ENCODE measurements at places on chromosomes 2 and 18.

DNA sequence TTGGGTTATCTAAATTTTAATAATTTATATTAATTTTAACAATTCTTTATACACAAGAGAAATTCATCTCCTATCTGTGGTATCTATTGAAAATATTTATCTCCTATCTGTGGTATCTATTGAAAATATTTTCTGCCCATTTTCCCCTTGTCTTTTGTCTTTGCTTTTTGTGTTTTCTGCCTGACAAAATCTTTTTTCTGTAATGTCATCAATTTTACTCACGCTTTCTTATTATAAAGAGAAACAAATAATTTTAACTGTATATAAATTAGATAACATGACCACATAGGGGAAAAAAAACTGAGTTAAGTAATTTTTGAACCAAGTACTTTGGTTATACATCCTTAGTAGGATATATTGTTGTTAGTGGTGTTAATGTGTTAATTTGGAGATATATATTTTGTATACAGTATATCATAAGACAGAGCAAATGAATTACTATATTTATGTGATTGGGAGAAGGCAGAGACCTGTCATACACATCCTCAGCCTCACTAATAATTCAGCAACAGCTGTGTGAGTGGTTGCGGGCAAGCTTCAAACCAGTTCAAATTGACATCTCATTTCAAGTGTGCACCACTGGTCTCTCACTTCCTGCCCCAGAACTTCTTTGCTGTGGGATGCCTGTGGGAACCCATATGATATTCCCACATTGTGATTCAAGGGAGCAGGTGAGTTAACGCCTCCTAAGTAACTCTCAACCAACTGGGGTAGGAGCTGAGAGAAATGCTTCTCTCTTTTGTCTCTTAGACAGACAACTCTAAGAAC, 292.4 kb downstream of the SP3 start:
- no peak for DNase-seq

DNA sequence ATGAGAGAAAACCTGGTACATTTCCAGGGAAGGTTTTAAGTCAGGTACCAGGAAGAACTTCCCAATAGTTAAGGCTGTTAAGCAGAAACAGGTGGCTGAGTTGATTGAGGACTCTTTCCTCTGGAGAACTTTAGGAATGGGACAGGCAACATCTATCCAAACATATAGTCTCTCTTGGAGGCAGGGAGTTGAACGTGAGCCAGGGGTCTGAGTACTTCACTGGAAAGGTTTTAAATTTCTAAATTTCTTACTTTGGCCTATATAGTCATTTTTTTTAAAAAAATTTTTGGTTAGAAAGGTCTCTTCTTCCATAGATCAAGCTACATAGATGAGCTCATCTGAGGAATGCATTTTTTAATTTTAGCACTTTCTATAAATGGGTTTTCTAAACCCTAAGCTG, 261.4 kb upstream of the TCF4 start:
- no peak for DNase-seq

- no peak for DNase-seq
These were observed 131.9 kb downstream of the TGIF1 start for GRCh38 chr18:3581890-3582289.

GRCh38 chr2:205337274-205337673, 345.0 kb upstream of the NRP2 start:
- DNase-seq, result no peak

- no peak for DNase-seq
These were observed 61.7 kb downstream of the PDCL3 start for GRCh38 chr2:100624536-100624935.

- no peak for DNase-seq
These were observed 131.2 kb downstream of the AGPS start for GRCh38 chr2:177523781-177524180.

GRCh38 chr2:218849721-218850120, 9.9 kb upstream of the WNT6 start:
- DNase-seq, result no peak

- DNase-seq, result no peak
These were observed 441.5 kb downstream of the MTX2 start for GRCh38 chr2:176710657-176711186.

DNA sequence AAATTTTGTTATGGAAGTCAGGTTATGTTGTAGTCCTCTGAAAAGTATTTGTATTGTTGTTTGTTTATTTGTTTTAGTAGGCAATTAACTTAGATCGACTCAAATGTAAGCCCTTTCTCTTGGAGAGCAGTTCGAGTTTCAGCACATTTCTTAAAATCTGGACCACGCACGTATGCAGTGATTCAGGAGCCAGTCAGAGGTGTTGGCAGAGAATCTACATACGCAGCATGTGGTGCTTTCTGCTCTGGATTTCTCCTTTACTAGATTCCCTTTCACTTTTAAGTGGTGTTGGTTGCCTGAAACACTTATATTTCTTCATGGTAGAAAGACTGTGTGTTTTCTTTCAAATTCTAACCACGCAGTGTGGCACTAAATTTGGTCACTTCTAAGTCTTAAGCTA, 773.9 kb upstream of the LRATD1 start:
- no peak for DNase-seq

- no peak for DNase-seq
These were observed 529.1 kb downstream of the IRS1 start for GRCh38 chr2:226270285-226271058.

GRCh38 chr2:59276917-59277316, 1035.8 kb upstream of the FANCL start:
- DNase-seq, result no peak

DNA sequence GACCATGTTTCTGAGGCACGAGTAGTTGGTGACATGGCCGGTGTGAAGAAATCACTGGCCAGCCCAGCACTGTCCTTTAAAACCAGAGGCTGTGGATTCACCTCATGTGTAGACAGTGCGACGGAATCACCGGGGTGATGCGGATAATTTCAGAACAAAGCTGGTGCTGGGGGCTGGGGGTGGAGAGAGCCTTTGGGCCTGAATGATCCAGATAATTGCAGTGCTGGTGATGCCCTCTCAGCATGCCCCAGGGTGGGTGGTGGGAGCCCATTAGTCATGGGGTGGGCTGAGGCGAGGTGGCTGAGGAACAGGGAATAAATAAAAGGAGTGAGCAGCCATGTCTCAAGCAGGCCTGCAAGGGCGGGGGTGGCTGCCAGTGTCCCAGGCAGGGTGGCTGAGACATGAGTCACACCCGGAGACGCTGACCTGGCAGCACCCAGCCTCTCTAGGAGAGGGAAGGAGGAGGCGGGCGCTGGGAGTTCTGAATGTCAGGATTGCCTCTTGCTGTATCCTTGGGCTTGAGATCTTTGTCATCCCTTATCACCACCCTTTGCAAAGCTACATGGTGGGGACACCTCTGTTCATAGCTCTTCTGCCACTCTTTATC, 151.1 kb upstream of the MSH6 start:
- peak; percentile 95 for DNase-seq

DNA sequence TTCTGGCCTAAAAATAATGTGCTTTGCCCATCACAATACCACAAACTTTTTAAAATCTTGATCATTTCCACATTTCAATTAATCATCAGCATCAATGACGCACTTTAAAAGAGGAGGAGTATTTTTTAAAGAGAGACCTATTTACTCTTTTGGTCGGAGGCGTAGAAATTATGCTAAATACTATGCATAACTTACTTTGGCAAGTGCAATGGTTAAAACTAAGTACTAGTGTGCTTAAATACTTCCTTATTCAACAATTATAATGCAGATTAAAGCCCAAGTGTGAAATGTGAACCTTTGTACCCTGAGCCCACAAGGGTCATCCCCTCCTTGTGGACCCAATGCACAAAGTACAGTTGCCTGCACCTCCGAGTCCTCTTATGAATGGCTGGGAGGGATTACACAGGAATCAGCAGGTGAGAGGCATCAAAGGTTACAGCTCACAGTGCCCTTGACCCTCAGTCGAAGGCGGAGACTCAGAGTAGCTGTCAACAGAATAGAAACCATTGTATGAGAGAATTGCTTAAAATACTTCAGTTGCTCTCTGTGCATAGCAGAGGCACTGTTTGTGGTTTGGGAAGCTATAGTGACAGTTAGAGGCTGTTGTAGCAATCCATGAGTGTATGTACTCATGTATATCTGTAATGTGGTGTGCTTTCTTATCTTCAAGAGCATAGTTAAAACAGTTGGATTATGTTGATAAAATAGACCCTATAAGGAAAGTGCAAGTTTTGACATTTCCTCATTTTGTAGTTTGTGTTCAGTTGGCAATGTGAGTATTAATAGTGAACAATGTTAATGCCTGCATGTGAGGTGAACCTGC, 151.7 kb upstream of the ITGA4 start:
- no peak for DNase-seq

DNA sequence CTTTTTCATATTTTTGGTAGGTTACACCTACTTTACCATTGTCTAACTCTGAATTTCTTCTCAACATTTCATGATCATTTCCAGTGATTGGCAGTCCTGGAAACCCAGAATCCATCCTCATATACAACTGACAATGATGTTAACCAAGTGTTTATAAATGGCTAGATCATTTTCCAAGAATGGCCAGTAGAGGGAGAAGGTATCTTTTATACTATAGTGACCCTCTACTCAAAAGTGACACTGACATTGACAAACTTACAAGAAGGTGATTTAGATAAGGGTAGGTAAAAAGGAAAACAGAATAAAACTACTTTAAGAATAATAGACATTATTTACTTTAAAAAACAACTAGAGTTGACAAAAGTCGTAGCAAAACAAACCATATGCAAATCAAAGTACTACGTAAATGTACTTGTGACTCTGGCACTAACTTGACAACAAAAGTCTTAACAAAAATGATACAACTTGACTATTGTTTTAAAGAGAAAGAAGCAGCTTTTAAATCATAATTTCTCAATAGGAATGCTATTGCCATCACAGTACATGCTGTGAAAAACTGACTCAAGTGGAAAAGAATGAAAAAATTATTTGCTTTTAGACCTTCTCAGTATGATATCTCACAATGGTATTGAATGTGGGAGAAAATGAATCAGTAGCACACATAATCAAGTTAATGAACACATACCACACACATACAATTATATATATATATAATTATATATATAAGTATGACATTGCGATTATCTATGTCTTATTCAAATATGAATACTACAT, 76.6 kb upstream of the GRB14 start:
- no peak for DNase-seq

DNA sequence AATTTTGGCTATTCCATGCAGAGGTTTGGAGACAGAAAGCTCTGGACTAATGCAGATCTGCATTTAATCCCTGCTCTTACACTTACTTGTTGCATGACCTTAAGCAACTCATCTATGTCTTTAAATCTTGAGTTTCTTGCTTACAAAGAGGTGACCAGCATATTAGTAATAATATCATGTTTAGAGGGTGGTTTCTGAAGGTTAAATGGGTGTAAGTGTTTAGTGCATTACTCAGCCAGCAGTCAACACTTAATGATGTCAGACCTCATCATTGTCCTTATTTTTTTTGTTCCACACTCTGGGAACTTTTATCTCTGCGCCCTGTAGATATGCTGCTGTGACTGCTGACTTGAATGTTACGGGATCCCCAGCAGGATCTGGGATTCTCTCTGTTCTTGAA, 1.7 kb downstream of the IL1RL1 start:
- no peak for DNase-seq
